ENCODE measurements at places on chromosomes 13 and 19. TPM values are rescaled to one million over a fixed set of nuclear protein-coding genes. Genes with fewer than 3 reads are reported as not detected.

The SHANK1 gene
- 7.3 TPM for total RNA-seq

The SIGLEC14 gene
- not detected for total RNA-seq

The SOX1 gene
- not detected for total RNA-seq

The ZNF534 gene
- 0.17 TPM for total RNA-seq

The CNMD gene
- total RNA-seq = not detected

The TMEM255B gene
- total RNA-seq = 0.50 TPM

The SPINT2 gene
- total RNA-seq = 3.1 TPM

The FCGBP gene
- 1.2 TPM for total RNA-seq

The PSG11 gene
- total RNA-seq = not detected

The TNFRSF19 gene
- total RNA-seq = 117 TPM

The ANGPTL8 gene
- total RNA-seq = not detected

The DHDH gene
- total RNA-seq = not detected

The TMEM145 gene
- total RNA-seq = not detected

The FPR3 gene
- not detected for total RNA-seq

The KLK3 gene
- total RNA-seq = not detected

The ADPRHL1 gene
- 1.0 TPM for total RNA-seq

The SETDB2 gene
- 21.1 TPM for total RNA-seq

The FCAR gene
- total RNA-seq = not detected

The FAM124A gene
- total RNA-seq = 0.29 TPM

The KIR2DL1 gene
- not detected for total RNA-seq

The CASP14 gene
- total RNA-seq = not detected

The SIGLEC7 gene
- total RNA-seq = not detected

The MRPS31 gene
- 13.1 TPM for total RNA-seq

The RNF113B gene
- total RNA-seq = not detected

The CYP4F8 gene
- total RNA-seq = not detected

The CEACAM20 gene
- not detected for total RNA-seq

The ELSPBP1 gene
- total RNA-seq = not detected

The ZNF285 gene
- 9.5 TPM for total RNA-seq

The LRRC4B gene
- 2.0 TPM for total RNA-seq

The C19orf33 gene
- total RNA-seq = not detected

The KLF2 gene
- 2.8 TPM for total RNA-seq

The SLC46A3 gene
- total RNA-seq = 5.1 TPM

The ZNF729 gene
- not detected for total RNA-seq

The CABP5 gene
- total RNA-seq = not detected

The CAPS gene
- total RNA-seq = 6.0 TPM

The DLEU7 gene
- not detected for total RNA-seq

The RETN gene
- total RNA-seq = not detected

The PLIN5 gene
- total RNA-seq = not detected

The PCDH17 gene
- total RNA-seq = 0.15 TPM

The MAMSTR gene
- total RNA-seq = 3.8 TPM

The CNN1 gene
- total RNA-seq = 9.3 TPM

The EEF2 gene
- 2,700 TPM for total RNA-seq

The LHB gene
- not detected for total RNA-seq

The NOTCH3 gene
- total RNA-seq = 51.1 TPM

The BST2 gene
- total RNA-seq = 0.99 TPM

The HIPK4 gene
- not detected for total RNA-seq

The NCAN gene
- total RNA-seq = under 0.01 TPM

The ZNF649 gene
- total RNA-seq = 3.8 TPM

The DCT gene
- total RNA-seq = 0.17 TPM

The MISP gene
- total RNA-seq = under 0.01 TPM

The ZNF93 gene
- 5.1 TPM for total RNA-seq

The URAD gene
- not detected for total RNA-seq

The C1QTNF9 gene
- not detected for total RNA-seq

The SPACA4 gene
- not detected for total RNA-seq

The SYCN gene
- total RNA-seq = not detected
